ENCODE measurements at places on chromosomes 4 and X.

DNA sequence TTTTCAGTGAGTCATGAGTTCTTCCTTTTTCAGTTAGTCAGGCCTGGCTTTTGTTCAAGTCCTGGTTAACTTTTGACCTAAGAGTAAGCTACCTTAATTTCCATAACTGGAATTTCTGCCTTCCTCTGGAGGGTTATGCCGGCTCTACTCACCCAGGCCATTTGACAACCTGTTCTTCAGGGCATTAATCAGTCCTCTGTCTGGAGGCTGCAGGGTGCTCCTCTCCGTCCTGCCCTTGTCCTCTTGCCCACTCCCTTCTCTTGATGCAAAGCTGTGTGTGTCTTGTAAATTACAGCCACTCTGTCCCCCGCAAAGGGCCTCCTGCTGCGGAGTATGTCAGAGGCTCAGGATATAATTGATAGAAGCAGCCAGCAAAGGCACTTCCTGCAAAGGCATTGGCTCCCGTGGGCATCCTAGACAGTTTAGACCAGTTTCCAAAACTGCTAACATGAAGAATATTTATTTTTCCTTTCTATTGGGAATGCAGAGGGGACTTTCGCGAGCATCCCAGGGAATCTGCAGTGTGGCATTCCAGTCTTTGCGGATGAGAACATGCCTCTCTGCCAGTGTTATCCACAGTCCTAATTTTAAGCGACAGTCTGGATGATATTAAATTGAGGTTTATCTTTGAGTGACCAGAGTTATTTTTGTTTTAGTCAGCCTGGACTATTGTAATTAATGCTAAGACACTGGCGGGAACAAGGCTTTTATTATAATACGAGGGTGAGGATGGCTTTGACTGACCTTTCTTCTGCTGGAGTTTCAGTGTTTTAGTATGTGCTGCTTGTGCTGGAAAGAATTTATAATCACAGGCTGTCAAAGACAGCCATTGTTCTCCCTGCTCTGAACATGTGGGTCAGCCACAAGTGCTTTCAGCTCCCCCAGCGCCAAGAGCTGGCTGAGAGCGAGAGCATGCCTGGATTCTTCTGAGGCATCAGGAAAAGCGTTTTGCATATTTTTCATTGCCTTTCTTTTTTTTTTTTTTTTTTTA, 74.2 kb downstream of the LIMCH1 start:
- DNase-seq = no peak

DNA sequence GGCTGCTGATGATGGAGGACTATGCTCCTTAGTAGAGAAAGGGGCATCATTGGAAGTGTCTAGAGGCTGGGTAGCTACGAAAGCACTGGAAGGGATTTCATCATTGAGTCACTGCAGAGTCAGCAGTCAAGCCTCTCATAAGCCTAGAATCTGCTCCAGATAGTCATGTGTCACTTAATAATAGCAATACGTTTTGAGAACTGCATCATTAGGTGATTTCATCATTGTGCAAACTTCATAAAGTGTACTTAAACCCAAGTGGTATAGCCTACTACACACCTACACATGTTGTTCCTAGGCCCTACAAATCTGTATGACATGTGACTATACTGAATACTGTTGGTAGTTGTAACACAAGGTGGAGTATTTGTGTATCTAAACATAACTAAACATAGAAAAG, 165.6 kb downstream of the PTTG2 start:
- no peak for DNase-seq

GRCh38 chr4:134585972-134586371, 384.4 kb upstream of the PABPC4L start:
- no peak for DNase-seq

- DNase-seq = no peak
These were observed 37.7 kb upstream of the TASL start for GRCh38 chrX:30615229-30615628.

Measured in suprapubic skin (tissue), 4 donors.